AG09319 (cell line): ENCODE measurements at places on chromosomes 2 and 18.

- peak; percentile 5 for DNase-seq
Measured at GRCh38 chr18:74050807-74051206, 96.8 kb downstream of the FBXO15 start.

DNA sequence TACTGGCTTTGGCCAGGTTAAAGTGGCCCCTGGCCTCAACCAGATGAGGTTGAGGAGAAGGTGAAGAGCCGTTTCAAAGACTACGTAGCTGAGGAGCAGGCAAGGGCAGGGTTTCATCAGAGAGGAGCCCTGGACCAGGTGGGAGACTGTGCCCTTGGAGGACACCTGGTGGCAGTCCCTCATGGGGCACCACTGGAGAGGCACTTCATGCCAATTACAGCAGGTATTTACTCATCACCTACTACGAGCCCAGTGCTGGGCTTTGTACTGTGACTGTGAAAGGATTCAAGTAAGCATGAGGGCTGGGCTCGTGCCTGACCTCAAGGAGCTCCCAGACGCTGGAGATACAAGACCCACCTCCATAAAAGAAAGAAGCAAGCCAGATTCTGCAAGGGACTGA is 37.6 kb downstream of the SMAD7 start:
- no peak for DNase-seq

GRCh38 chr18:24860978-24861680 is 400.7 kb downstream of the HRH4 start:
- no peak for DNase-seq

- DNase-seq, result no peak
Measured at GRCh38 chr2:29033656-29034055, 40.7 kb downstream of the PCARE start.

DNA sequence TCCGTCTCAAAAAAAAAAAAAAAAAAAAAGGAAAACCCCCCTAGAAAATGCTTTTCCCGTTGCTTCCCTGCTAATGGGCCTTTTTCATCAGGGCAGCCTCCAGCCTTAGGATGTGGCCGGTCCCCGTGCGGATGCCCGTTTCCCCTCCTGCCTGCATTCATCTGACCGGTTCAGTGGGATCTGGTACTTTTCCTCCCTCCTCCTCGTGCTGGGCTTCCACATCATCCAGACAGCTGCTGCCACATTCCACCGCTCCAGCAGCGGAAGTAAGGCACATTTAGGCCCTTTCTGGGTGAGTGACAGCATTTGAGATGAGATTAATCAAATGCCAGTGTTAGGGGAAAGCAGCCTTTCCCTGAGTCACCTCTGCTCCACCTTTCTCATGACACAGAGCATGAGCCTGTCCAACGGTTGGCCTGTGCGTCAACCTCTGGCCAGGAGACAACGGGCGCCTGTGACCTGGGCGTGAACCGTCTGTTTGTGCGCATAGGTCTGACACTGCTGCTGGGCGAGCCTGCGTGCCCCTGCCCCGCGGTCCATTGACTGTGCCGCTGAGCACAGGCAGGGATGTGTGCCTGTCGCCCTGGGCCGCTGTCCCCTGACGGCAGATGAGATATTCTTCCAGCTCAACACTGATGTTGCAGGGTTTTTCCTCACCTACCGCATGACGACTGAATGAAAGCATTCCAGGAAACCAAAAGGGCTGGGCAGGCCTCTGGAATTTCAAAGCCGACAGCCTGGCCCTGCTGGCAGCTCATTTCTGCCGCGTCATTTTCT is 174.0 kb downstream of the TGIF1 start:
- peak; percentile 90 for DNase-seq

GRCh38 chr2:215137741-215138340 is 585 bp downstream of the ABCA12 start:
- DNase-seq, result peak; percentile 3

DNA sequence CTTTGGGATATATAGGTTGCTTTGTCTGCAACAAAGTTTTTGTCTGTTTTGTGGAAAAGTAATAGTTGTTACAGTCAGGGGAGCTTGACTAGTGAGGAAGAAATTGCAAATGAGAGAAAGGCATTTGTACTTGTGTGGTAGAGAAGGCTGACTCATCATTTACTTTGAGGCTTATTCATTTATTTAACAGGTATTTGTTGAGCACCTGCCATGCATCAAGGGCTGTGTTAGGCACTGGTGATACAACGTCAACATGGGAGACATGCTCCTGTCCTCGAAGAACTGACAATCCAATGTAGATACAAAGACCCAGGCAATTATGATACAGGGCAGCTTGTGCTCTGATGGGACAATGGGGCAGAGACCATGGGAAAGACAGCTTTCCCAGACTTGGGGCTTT is 79.5 kb downstream of the UPP2 start:
- DNase-seq, result no peak

- no peak for DNase-seq
Measured at GRCh38 chr2:25176138-25176537, 7.8 kb upstream of the POMC start.

DNA sequence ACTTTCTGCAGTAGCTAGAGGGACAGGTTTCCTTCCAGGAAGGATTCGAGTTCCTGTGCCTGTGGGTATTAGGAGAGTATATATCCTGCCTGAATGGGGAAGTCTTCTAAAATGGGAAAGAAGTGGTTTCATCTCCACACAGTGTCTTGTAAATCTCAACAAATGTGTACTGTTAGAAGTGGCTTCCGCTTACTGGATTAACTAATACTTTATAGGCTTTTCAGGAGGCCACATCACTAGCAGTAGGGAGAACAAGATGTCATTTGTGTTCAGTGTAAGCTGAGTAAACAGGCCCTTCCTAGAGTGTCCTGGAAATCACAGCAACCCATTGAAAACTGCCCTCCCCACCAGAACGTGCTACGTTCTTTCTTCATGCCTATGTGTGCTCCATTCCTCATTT is 12.5 kb upstream of the POLR1B start:
- DNase-seq, result no peak

- DNase-seq, result no peak
Measured at GRCh38 chr2:149931486-149931885, 343.9 kb upstream of the MMADHC start.

DNA sequence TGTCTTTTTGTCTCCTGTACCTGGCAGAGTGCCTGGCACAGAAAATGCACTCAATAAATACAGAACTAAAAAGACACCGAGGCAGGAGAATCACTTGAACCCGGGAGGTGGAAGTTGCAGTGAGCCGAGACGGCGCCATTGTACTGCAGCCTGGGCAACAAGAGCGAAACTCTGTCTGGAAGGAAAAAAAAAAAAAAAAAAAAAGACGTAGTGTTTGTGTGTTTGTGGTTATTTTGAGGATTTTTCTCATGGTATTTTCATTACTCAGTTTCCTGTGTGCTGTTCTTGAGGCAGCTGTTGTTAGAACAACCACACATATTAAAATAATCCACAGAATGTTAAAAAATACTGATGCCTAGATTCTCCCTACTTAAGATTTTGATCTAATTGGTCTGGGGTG is 519.2 kb upstream of the SPHKAP start:
- DNase-seq, result no peak

GRCh38 chr2:4715065-4715464 is 977.1 kb upstream of the SOX11 start:
- no peak for DNase-seq

GRCh38 chr2:158931572-158931971 is 36.9 kb upstream of the TANC1 start:
- no peak for DNase-seq

GRCh38 chr2:228140934-228141528 is 40.5 kb downstream of the SPHKAP start:
- DNase-seq, result no peak

DNA sequence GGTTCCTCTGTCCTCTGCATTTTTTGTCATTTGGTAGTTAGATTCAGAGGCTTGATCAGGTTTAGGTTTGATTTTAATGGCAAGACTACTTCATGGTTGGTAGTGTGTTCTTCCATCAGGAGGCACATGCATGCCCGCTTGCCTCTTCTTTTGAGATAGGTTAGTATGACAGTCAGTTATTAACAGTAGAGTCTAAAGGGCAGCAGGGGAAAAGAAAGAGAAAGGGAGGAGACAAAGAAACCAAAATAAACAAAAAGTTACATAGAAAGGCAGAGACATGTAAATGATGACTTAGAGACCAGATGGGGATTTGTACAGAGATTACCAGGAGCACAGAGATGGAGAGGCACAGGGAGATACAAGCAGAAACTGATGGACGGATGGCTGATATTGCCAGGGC is 10.2 kb upstream of the RMP24 start:
- no peak for DNase-seq

DNA sequence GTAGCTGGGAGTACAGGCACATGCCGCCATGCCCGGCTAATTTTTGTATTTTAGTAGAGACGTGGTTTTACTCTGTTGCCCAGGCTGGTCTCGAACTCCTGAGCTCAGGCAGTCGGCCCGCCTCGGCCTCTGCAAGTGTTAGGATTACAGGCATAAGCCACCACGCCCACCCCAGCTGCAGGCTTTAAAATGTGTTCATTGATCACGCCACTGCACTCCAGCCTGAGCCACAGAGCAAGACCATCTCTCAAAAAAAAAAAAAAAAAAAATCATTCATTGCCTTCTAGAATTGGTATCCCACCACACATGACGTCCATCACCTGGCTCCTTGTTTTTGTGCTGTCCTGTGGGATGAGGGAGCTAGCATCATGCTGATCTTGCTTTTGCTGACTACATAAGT is 127.4 kb downstream of the VIT start:
- DNase-seq, result no peak

DNA sequence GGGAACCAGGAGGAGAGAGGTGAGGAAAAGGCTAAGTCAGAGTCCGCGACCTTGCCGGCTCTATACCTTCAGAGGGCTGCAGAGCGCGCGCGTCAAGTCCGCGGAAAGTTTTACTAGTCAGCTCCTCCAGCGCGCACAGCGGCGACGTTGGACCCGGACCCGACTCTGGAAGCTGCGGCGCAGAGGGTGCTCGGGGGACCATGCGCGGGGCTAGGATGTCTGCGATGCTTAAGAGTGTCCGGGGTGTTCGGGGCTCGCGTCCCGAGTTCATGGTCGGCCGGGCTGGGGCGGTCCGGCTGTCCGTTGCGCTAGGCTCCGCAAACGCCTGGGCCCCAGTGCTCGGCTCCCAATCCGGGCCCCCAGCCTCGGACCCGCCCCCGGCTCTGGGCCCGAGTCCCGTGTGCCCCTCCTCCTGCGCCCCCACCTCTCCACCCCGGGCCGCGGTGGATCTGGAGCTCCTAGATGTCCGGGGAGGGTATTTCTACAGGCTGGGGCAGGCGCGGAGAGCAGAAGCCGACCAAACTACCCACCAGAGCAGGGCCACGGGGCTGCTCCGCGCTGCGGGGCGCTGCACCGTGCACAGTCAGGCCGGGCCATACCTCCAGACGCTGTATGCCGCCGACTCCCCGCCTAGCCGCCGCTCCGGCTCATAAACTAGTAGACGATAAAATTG is at the start of gene LBX2:
Gene LBX2, minus strand, starts transcription at position 337 of the 673 bp plus-strand sequence. Its CDS starts 66 bp downstream, at position 271.
- DNase-seq, result no peak
